ENCODE measurements at places on chromosomes 16 and 17.
A peak's percentile ranks its signal among the peaks of the same experiment; 100 is the strongest.

DNA sequence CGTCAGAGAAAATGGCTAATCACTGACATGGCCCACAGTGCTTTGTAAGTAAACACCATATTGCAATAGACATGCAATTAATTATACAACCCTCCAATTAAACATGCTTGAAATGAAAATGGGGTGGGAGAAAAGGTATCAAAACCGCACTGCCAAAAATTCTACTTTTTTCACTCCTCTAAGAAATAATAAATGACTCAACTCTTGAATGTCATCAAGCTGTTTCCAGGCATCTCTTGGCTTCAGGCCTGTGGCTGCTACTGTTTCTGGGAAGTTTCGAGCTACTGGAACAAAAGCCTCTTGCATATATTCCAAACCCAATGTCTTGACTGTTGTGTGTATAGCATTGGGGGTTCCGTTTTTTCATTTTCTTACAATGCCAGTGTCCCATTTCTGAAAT lies 412.6 kb downstream of the RBFOX1 start:
- ATAC-seq, result no peak
- no peaks in the 10 kb centered on the region for H3K36me3 ChIP-seq
- H3K27me3 ChIP-seq, result no peaks in the 10 kb centered on the region
- H3K4me1 ChIP-seq, result no peaks in the 10 kb centered on the region

DNA sequence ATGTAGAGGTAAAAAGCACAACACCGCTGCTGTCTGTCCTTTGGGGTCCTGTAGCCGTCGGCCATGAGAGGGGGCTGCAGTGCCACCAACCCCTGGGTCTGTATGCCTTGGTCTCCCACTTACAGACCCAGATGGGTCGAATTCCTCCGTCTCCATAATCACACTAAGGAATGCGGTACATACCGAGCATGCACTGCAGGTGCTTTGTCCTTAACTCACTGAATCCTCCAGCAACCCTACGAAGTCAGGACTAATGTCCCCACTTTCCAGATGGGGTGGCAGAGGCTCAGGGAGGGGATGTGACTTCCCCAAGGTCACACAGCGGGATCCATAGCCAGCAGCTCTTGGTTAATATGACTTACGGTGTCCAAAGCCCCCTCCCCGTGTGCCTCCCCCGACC lies 219.9 kb upstream of the CIBAR2 start:
- no peaks in the 10 kb centered on the region for H3K27me3 ChIP-seq
- H3K4me3 ChIP-seq, result no peak overlapping the region
- no peak overlapping the region for H3K27ac ChIP-seq

GRCh38 chr17:80598813-80599545 lies 54.3 kb downstream of the RPTOR start:
- no peaks in the 10 kb centered on the region for H3K36me3 ChIP-seq
- no peak overlapping the region for H3K27ac ChIP-seq
- ATAC-seq, result no peak
- no peak overlapping the region for H3K4me3 ChIP-seq

- H3K27me3 ChIP-seq, result no peaks in the 10 kb centered on the region
- no peak overlapping the region for H3K27ac ChIP-seq
- no peak overlapping the region for H3K4me3 ChIP-seq
These were observed 1.6 kb downstream of the RND2 start for GRCh38 chr17:43026595-43026994.

DNA sequence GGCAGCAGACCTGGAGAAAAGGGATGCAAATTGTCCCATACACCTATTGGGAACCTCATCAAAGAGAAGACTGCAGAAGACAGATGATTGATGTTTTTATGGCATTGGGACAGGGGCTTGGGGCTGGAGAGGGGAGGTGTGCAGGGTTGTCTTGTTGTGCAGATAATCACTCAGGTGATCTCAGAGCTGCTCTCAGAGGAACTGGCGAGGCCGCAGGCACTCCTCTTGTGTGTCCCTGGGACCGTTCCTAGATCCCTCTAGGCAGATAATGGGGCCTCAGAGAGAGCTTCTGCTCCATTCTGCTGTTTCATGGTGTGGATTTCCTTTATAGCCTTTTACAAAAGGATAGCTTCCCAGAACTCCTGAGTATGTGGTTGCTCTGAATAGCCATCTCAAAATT lies 1.6 kb downstream of the RNF213 start:
- H3K4me3 ChIP-seq, result peak overlapping the region; percentile 99
- H3K36me3 ChIP-seq, result peaks cover 34% of the 10 kb centered on the region
- H3K27ac ChIP-seq, result peak overlapping the region; percentile 99
- no peak for ATAC-seq
- H3K4me1 ChIP-seq, result peaks cover 55% of the 10 kb centered on the region
- H3K27me3 ChIP-seq, result no peaks in the 10 kb centered on the region

DNA sequence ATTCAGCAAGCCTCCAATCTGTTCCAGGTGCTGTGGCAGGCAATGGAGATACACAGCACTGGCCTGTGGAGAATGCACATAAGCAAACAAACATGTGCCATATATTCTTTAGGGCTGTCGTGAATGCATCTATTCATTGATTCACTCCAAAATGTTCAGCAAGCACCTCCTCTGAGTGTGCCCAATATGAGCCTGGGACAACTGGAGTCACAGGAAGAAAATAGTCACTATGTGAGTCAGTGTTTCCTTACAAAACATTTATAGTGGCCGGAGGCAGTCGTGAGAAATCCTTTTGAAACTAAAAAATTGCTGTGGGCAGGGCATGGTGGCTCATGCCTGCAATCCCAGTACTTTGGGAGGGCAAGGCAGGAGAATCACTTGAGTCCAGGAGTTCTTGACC lies 310.1 kb downstream of the CA10 start:
- no peaks in the 10 kb centered on the region for H3K4me1 ChIP-seq
- H3K27me3 ChIP-seq, result peaks cover 16% of the 10 kb centered on the region
- H3K27ac ChIP-seq, result no peak overlapping the region
- H3K4me3 ChIP-seq, result no peak overlapping the region
- no peak for ATAC-seq
- no peaks in the 10 kb centered on the region for H3K36me3 ChIP-seq

DNA sequence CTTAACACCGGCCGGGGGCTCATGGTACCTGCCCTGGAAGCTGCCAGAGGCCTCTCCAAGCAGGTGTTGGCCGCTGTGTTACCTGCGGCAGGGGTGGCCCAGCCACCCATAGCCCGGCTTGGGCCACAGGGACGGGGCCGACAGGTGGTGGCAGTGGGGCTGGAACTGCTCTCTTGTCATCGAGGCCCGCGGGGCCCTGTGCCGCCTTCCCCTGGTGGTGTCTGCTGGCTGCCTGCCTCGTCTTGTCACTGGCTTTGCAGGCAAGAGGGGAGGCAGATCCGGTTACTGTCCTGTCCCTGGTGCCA lies 27.1 kb downstream of the GSE1 start:
- no peak for ATAC-seq
- peaks cover 7% of the 10 kb centered on the region for H3K4me1 ChIP-seq

- H3K4me3 ChIP-seq, result no peak overlapping the region
- no peak overlapping the region for H3K27ac ChIP-seq
- no peak for ATAC-seq
- peaks cover 7% of the 10 kb centered on the region for H3K4me1 ChIP-seq
- H3K36me3 ChIP-seq, result no peaks in the 10 kb centered on the region
- H3K27me3 ChIP-seq, result no peaks in the 10 kb centered on the region
These were observed 92.1 kb downstream of the ZNF423 start for GRCh38 chr16:49763826-49764225.

- no peak for ATAC-seq
- no peaks in the 10 kb centered on the region for H3K27me3 ChIP-seq
- no peak overlapping the region for H3K4me3 ChIP-seq
- H3K27ac ChIP-seq, result no peak overlapping the region
- no peaks in the 10 kb centered on the region for H3K4me1 ChIP-seq
These were observed 37.9 kb downstream of the COTL1 start for GRCh38 chr16:84579936-84580335.

- H3K36me3 ChIP-seq, result no peaks in the 10 kb centered on the region
- H3K27ac ChIP-seq, result peak overlapping the region; percentile 89
- ATAC-seq, result no peak
- no peak overlapping the region for H3K4me3 ChIP-seq
- peaks cover 51% of the 10 kb centered on the region for H3K4me1 ChIP-seq
- no peaks in the 10 kb centered on the region for H3K27me3 ChIP-seq
These were observed 51.3 kb downstream of the NKD1 start for GRCh38 chr16:50599494-50599893.

GRCh38 chr17:50044483-50044882 lies 11.4 kb upstream of the ITGA3 start:
- no peak overlapping the region for H3K4me3 ChIP-seq
- no peak for ATAC-seq
- no peaks in the 10 kb centered on the region for H3K36me3 ChIP-seq
- no peaks in the 10 kb centered on the region for H3K27me3 ChIP-seq

GRCh38 chr16:73605309-73605708 lies 557.4 kb upstream of the ZFHX3 start:
- H3K4me1 ChIP-seq, result no peaks in the 10 kb centered on the region
- ATAC-seq, result no peak
- no peak overlapping the region for H3K27ac ChIP-seq
- no peaks in the 10 kb centered on the region for H3K36me3 ChIP-seq
- no peak overlapping the region for H3K4me3 ChIP-seq
- H3K27me3 ChIP-seq, result peaks cover 26% of the 10 kb centered on the region

GRCh38 chr17:36935671-36936454 lies 1.4 kb upstream of the LHX1 start:
- no peak overlapping the region for H3K27ac ChIP-seq
- peaks cover 100% of the 10 kb centered on the region for H3K27me3 ChIP-seq
- H3K4me1 ChIP-seq, result peaks cover 97% of the 10 kb centered on the region
- H3K4me3 ChIP-seq, result no peak overlapping the region
- no peak for ATAC-seq

DNA sequence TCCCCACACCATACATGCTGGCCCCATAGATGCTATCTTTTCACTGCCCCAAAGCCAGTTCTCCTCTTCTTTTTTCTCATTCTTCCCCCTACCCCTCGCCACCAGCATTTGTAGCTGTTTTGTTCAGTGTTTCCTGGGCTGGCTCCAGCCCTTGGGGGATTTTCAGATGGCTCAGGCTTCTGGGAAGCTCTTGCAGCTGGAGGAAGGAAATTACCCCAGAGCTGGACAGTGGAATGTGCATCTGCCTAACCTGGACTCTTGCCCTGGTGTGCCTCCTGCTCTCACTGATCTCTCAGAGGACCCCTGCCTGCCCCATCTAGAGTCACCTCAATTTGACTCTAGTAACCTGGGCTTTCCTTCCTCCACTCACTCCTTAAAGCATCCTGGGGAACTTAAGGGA lies 82.8 kb downstream of the MYH13 start:
- no peak for ATAC-seq
- peaks cover 32% of the 10 kb centered on the region for H3K27me3 ChIP-seq
- no peak overlapping the region for H3K4me3 ChIP-seq
- H3K36me3 ChIP-seq, result no peaks in the 10 kb centered on the region
- H3K4me1 ChIP-seq, result no peaks in the 10 kb centered on the region

Data from gastroesophageal sphincter (tissue), 4 donors.